ENCODE measurements at places on chromosomes 2 and 18. TPM values are rescaled to one million over a fixed set of nuclear protein-coding genes. Genes with fewer than 3 reads are reported as not detected.

CYP27A1 gene
- 110 TPM for total RNA-seq

DNA sequence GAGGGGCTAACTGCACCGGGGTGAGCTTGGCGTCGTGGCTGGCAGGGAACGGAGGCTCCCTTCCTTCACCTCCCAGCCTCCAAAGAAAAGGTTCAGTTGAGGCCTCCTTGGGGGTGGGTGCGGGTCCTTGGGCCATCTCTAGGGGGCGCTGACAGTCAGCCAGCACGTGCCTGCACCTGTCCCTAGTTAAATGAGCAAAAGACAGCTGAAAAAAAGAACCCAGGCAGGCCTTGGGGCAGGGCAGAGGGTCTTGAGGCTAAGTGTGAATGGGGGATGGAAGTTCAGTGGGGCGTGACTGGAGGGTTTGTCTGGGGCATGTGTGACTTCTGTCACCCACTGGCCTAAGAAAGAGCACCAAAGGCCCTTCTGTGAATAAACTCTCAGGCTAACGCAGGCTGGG, 56.4 kb downstream of the ZFP36L2 start:
- DNase-seq = no peak

- DNase-seq = peak; percentile 65
These were observed 15.4 kb upstream of the MAL start for GRCh38 chr2:95010126-95010525.

GRCh38 chr18:51236225-51236624, 38.7 kb upstream of the MEX3C start:
- no peak for DNase-seq

DNA sequence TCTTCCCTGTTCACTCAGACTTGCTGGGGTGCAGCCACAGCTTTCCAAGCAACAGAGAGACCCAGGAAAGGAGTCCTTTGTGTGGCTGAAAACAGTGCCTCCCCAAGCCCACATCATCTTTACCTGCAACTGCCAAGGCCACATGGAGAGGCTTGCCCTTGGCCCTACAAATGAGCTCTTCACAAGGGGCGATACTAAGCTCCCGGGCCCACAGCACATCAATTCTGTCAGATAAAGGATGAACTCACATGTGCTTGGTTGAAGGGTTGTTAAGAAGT, 42.3 kb upstream of the SH3RF3 start:
- DNase-seq = no peak

- no peak for DNase-seq
These were observed 742 bp upstream of the MYO5B start for GRCh38 chr18:50195689-50196088.

- DNase-seq = no peak
These were observed 288.7 kb downstream of the LPIN1 start for GRCh38 chr2:12035029-12035720.

EVX2 gene
- total RNA-seq = not detected

LONRF2 gene
- 5.2 TPM for total RNA-seq

DNA sequence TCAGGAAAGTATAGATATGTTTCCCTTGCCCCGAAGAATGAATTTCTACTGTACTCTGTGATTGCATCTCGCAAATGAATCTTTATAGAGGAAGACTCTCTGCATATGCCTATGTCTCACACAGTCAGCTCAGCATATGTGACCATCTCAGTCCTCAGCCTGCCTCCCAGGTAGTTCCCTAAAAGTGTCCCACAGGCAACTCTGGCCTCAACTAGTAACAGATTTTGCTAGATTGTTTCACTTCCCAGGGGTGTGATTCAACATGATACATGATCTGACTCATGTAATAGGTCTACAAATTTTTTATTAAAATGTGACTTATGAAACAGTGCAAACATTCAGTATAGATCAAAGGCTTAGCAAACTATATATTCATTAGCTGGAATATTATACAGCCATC, 296.6 kb upstream of the CRIM1 start:
- no peak for DNase-seq

ATP6V1C2 gene
- 0.55 TPM for total RNA-seq

DNA sequence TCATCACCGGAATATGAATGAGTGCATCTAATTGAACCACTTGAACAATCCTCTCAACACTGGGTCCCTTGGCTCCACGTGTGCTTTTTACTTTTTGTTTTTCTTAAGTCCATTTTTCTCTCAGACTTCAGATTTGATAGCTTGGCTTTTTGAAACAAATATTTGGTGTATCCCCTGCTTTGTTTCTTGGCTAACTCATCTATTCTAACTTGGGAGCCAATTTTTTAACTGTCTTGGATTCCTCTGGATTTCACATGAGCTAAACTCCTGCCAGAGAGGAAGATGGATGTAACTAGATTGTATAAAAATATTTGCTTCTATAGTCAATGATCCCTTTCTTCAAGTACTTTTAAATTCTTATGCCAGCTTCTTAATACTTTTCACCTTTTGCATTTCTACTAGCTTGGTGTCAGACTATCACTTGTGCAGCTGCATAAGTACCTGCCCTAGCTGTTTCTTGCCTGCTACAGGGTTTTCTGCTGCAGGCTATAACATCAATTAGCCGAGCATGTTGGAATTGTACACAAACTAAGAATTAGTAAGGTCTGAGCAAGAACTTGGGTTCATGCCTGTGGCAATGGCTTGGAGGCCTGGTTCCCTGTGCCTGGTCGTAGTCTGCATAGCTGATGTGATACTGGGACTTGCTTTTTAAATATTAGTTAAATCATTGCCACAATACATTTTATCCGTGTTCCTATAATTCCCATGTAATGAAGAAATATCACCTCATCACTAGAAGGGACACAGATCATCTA, 281.5 kb downstream of the EN1 start:
- no peak for DNase-seq

DNA sequence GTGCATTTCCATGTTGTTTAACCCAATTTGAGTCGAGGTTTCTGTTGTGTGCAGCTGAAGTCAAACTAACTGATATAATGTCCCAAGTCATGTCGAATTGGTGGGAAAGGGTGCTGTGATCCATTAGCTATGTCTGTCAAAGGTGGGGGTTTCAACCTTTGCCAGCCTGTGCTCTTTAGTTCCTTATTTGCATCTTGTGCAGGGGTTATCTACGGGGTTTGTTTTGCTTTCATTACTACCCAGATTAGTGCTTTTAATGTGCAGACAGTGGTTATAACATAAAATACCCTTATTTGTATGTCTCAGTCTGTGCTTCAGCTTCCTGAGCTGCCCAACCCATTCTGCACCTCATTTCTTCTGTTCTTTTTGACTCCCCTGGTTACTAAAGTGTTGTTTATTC, 271.9 kb upstream of the CXCR4 start:
- DNase-seq = no peak

IL18R1 gene
- 7.5 TPM for total RNA-seq

DNA sequence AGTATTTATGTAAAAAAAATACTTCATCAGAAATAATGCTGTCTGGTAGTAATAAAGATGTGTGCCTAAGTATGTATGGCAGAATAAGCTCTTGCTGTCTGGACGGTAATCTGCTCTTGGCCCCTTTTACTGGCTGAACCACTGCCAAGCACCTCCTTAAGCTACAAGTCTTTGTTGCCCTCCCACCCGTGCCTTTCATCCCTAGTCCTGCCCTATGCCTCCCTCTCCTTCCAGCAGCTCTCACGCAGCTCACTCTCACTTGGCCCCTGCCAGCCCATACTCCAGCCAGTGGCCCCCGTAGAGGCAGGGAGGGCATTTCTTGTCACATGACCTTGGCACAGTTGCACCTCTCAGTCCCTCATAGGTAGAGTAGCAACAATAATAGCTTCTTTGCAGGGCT, 54.5 kb upstream of the NPAS2 start:
- DNase-seq = peak; percentile 9

- no peak for DNase-seq
These were observed 30.6 kb downstream of the CYB5A start for GRCh38 chr18:74261053-74261713.

GRCh38 chr2:179711375-179711774, 150.0 kb downstream of the ZNF385B start:
- DNase-seq = no peak

FAP gene
- 24.6 TPM for total RNA-seq

- DNase-seq = no peak
These were observed 9.6 kb upstream of the NTSR2 start for GRCh38 chr2:11679486-11680181.

DNA sequence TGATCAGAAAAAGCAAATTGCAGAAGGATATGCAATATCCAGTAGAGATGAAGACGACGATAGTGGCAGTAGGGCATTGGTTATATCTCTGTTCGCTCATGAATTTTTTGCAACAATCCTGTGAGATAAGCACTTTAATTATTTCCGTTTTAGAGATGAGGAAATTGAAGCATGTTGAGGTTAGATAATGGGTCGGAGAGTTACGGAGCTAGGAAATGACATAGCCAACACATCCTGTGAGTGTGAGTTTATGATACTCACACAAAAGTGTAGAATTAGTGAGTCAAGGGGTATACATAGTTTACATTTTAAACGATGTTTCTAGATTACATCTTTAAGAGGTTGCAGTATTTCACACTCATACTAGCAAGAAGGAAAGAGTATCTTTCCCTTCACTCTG, 123.1 kb upstream of the ARL4C start:
- DNase-seq = no peak

C2orf74 gene
- 11.5 TPM for total RNA-seq

SNX17 gene
- 129 TPM for total RNA-seq

TEKT4 gene
- 7.7 TPM for total RNA-seq

RAMP1 gene
- 26.1 TPM for total RNA-seq

DNA sequence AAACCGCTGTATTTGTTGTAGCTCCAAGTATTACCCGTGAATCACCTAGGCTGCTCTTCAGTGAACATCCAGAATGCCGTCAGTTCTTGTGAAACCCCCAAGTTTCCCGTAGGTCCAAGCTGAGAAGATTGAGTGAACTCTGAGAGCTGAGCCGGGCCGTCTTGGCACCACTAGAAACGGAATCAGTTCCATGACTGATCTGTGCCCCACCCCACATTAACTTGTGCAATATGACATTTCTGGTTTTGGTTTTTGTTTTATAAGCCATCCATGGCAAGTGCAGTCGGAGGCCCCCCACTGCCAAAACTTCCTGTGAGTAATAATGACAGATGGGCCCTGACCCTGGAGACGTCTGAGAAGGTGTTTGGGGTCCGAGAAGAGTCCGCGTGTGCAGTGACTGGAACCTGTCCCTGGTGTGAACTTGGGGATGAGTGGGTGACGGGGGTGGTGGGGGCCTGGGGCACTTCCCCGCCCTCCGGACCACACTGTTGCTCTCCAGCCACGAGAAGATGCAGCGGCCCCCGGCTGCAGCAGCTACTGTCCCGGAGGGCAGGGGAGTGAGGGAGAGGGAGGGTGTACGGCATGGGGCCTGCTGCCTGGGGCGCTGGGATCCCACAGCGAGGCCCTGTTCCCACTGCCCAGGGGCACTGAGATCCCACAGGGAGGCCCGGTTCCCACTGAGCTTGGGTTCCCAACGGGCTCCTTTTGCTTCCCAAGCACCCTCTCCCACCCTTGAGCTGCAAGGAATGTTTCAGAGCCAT, 26.5 kb downstream of the NFATC1 start:
- DNase-seq = no peak

DNA sequence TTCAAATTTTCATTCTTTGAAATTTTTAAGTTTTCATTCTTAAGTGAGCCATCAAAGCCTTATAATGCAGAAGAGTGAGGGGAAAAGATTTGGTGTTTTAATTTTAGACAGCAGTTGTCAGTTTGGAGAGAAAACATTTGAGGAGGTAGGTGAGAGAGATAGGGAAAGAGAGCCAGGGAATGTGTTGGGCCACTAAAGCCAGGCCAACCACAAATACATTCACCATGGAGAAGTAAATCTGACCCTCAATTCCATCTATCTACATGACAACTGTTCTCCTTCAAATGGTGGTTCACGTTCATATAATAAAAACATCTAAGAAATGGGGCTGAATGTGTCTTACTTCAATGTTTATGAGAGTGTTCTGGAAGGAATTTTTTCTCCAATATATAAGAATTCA, 553.0 kb upstream of the SYT4 start:
- DNase-seq = no peak

DNA sequence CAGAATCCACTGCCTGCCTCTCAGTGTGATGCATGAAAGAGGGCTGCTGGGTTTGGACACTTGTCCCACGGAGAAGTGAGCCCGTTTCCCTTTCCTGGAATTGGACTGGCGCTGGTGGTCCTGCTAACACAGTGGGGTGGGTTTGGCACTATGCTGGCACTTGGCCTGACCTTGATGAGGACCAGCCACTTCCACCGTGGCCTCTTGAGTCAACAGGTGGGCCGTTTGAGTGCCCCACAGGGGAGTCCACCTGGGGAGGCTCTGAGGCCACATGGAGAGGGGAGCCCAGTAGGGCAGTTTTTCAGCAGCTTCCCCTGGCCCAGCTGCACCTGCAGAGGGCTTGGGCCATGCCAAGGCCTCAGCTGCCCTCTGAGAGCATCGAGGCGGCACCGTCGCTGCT, 56.5 kb downstream of the MBP start:
- no peak for DNase-seq

DNA sequence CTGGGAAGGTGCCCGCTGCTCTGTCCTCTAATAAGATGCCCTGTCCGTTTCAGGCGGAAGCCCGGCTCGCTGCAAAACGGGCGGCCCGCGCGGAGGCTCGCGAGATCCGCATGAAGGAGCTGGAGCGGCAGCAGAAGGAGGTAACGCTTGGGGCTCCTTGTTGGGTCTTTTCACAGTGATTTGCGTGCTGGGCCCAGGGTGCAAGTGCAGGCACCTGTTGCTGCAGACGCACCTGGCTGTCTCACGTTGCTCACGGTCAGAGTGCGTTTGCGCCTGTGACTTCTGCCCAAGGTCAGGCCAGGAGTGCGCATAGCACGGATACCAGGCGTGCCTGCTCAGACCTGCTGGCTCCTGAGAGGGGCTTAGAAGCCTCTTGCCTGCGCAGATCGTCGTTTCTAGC, 81.1 kb downstream of the LRRFIP1 start:
- no peak for DNase-seq

TANC1 gene
- total RNA-seq = 99.5 TPM

DNAJC27 gene
- 6.7 TPM for total RNA-seq

Data from lung (tissue), 17 donors.